ENCODE measurements at places on chromosomes 3 and 15. TPM values are rescaled to one million over a fixed set of nuclear protein-coding genes. Genes with fewer than 3 reads are reported as not detected.

CCDC54 gene
- total RNA-seq: not detected

LIPH gene
- 5.6 TPM for total RNA-seq

XIRP1 gene
- 0.32 TPM for total RNA-seq

GRIP2 gene
- 1.6 TPM for total RNA-seq

PP2D1 gene
- total RNA-seq: not detected

FBXL22 gene
- total RNA-seq: 0.25 TPM

CALML4 gene
- total RNA-seq: 8.5 TPM

GYG1 gene
- total RNA-seq: 34.6 TPM
